ENCODE measurements at places on chromosomes 7 and 10.

- DNase-seq: no peak
Measured at GRCh38 chr7:128380483-128381106, 19.1 kb upstream of the PRRT4 start.

GRCh38 chr7:100370303-100370702, 3.0 kb upstream of the PILRA start:
- no peak for DNase-seq

DNA sequence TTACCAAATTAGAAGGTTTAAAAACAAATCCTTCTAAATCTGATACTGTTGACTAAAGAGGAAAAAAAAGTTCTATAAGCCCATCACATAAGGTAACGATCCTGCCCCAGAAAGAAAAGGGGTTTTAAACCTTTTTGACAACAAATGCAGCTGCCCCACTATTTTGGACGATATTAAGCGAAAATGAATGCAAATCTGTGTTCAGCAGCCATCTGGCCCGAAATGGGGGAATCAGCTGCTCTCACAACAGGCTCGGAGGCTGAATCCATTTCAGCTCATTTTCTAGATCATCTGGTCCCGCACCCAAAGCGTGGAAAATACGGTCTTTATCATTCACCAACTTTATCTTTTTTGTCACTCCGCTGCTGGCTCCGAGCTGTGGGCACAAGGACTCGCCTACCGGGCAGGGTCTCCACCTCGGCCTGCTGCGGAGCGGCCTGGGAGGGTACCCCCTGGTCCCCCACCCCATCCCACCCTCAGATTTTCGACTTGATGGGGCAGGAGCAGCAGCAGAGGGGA, 2.4 kb upstream of the EBF3 start:
- no peak for DNase-seq

GRCh38 chr10:76632767-76633051, 1004.9 kb downstream of the KCNMA1 start:
- peak; percentile 12 for DNase-seq

- no peak for DNase-seq
Measured at GRCh38 chr7:106110238-106110560, 1.9 kb downstream of the SYPL1 start.

DNA sequence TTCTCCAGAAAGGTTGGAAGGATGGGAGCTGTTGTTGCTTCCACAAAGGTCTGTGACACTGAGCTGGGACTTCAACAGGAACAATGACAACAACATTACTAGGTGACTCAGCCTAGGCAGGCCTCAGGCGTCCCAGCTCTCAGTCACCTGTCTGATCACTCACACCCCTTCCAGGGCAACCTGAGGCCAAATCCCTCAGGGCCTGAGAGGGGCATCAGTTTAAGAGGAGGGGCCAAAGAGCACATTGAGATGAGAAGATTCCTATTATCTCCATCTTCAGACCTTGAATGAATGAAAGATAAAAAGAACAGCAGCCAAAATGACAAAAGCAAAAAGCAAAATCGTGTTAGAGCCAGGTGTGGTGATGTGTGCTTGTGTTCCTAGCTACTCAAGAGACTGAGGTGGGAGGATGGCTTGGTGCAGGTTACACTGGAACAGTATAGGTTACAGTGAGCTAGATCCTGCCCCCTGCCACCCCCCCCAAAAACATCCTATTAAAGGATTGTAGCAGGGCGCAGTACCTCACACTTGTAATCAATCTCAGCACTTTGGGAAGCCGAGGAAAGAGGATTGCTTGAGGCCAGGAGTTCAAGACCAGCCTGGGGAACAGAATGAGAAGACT, at the start of gene ATG9B:
ATG9B (minus strand) TSS at position 60 of the 622 bp plus-strand sequence. CDS start 71 bp downstream, outside the sequence.
- DNase-seq: no peak

- no peak for DNase-seq
Measured at GRCh38 chr7:143367972-143368371, 5.5 kb upstream of the FAM131B start.

Data from NCI-H2107 (cell line).